ENCODE measurements at places on chromosomes 5 and 9.

DNA sequence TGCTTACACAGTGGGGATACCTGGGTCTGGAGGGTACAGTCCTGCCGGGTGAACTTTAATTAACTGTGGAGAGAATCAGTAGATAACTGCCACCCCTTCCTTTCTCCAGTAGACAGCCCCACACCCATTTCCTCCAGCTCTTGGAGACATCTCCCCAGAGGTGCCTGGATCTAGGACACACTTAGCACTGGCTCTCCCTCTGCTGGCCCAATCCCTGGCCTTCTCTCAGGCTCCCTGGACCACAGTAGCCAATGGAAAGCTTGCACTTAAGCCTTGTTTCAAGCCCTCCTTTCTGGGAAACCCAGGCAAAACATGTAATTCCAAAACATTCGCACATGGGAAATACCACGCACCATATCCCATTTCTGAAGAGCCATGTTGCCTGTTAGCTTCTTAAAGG lies 169.2 kb upstream of the GAS1 start:
- no peak for DNase-seq

DNA sequence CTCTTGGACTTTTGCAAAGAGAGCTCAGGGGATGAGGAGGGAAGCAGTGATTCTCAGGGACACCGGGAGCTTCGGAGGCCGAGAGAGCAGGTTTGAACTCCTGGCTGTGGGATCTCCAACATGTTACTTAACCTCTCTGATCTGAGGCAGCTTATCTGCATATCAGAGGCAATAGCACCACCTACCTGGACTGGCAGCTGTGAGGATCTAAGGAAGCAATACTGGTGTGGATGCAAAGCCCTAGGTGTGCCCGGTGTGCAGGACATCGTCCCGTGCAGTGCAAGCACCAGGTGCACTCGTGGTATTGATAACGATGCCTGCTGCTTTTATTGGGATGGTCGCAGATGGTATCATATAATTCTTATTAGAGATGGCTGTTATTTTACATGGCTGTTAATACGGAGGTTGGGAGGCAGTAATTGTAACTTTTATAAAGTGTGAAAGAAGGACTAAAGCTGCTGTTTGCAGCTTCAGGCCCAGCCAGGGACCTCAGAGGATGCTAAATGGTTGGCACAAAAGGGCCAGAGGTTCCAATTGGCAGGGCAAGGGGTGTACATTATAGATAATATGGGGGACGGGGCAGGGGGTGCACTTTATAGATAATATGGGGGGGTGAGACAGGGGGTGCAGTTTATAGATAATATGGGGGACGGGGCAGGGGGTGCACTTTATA lies 14.9 kb downstream of the COL5A1 start:
- no peak for DNase-seq

DNA sequence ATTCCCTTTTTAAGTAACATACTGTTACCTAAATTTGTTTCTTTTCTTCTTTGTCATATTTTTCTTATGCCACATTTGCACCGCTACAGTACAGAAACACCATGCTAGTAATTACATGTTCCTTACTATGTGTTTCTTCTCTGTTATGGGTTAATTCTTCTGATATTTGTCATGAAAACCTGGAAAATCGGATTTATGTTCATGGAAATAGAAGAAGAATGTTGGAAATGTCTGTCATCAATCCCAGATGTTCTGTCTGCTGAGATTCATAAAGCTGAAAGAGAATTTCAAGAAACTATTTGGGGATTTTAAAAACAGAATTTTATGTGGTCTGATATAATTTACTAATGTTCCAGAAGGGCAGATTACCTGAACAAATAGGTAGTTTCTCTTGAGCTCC lies 305.2 kb upstream of the NREP start:
- DNase-seq = no peak

DNA sequence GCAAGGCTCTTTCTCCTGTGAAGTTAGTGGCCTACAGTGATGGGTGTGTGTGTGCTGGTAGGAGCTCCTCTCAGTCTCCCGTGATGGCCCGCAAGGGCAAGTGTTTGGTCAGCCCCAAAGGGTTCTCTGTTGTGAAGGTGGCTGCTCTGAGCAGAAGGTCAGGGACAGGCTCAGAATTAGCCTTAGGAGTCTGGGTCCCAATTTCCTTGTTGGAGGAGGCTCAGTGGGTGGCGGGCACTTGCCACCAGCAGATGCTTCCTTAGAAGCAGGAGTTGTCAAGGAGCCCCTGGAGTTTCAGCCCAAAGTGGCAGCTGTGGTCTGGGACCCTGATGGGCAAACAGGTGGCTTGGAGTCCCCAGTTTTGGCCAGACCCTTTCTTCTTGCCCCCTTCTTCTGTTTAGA lies 154.4 kb downstream of the MACROH2A1 start:
- DNase-seq = no peak

DNA sequence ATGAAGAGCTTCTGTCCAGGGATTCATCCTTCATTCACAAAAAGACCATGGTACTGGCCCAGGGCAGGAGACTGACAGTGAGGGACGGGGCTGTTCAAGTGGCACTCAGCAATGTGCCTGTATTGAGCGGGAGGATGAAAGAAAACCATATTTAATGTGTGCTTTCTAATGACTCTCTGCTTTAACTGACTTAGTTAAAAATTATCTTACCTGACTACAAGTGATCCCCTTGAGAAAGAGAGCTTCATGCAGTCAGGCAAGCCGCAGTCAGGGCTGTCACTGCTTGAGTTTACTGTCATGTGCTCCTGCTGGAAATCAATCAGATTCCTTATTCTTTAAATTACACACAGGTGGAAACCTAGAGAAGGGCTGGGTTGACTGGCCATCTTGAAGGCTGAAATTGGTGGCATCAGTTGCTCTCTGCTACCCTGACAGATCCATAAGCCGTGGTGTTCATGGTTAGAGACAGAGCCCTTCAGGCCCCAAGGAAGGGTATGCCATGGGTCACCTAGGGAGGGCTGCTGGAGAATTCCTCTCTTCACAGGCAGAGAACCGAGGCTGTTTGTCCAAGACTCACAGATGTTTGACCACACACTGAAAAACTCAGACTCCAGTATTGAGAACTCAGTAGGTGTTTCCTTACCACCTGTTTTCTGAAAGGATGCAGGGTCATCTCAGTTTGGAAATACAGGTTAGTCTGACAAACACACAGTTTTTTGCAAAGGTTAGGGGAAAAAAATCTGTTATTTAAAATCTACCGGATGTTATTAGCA lies 70.9 kb downstream of the TRIO start:
- DNase-seq = no peak

- DNase-seq = no peak
Measured at GRCh38 chr5:41507501-41507900, 2.9 kb downstream of the PLCXD3 start.

- no peak for DNase-seq
Measured at GRCh38 chr5:177089127-177089526, 2.4 kb downstream of the FGFR4 start.

DNA sequence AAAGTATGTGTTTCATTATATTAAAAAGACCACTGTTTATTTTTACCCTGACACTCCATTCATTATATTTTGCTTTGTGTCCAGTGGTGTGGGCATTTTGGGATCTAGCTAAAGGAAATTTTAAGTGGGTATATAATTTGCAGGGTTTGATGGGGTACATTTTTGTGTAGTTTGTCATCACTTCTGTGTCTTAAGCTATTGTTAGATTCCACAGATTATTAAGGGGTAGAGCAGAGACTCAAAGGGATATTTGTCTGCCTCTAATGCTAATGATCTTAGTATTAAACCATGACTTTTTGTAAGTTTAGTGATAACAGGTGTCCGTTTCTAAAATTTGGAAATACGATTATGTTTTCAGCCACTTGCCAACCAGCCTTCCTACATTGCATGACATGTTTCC lies 731.6 kb downstream of the BRINP1 start:
- no peak for DNase-seq

DNA sequence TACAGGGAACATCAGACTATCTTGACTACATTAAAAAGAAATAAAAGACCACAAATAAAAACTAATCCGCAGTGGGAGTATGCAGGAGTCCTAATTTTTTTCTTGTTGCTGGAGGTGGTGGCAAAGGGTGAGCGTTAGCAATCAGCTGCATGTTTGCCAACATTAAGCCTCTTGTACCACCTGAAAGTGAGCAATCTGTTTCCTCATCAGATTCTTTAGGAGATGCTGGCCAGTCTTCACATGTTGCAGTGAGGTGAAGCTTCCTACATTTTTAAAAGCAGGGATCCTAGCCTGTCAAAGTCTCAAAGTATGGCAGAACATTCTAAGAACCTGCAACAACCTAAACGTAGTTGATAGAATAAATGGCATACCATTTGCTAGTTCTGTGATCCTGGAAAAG lies 162.2 kb upstream of the MEF2C start:
- DNase-seq = no peak

Measured in stimulated activated CD4-positive, alpha-beta T cell treated with anti-CD3 and anti-CD28 coated beads, Interleukin-4, amount 100 ng/mL, for 1 hour (primary cell).